ENCODE measurements at places on chromosomes 5 and 9.
A peak's percentile ranks its signal among the peaks of the same experiment; 100 is the strongest.

GRCh38 chr5:138874771-138875551 is at the start of gene LRRTM2:
Gene LRRTM2, minus strand, starts transcription at chr5:138875335. Its CDS starts 424 bp downstream, at chr5:138874911.
- DNase-seq, result no peak
- no peak within 1 kb of the TSS for H3K4me3 ChIP-seq
- H3K27me3 ChIP-seq, result no peaks in the 10 kb centered on the region
- H3K36me3 ChIP-seq, result no peaks in the 10 kb centered on the region
- peaks cover 44% of the 10 kb centered on the region for H3K4me1 ChIP-seq

DNA sequence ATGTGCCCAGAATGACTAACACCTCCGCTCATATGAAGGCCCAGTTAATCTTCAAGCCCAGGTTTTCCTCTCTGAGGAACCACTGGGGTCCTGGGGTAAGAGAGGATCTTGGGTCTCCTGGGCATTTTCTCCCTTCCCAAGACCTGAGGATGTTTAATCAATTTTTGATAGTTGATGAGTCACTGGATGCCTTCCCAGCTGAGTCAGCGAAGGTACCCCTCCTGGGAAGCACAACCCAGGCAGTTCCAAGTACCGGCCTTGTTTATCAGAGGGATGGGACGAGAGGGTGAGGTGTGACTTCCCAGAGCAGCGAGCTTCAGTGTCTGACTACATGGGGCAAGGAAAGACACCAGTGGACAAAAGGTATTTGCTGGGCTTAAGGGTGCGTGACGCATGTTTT is 119.6 kb upstream of the IL12B start:
- no peak overlapping the region for H3K27ac ChIP-seq
- H3K36me3 ChIP-seq, result no peaks in the 10 kb centered on the region
- H3K4me1 ChIP-seq, result peaks cover 16% of the 10 kb centered on the region
- no peak for DNase-seq

- DNase-seq, result no peak
- H3K27ac ChIP-seq, result no peak overlapping the region
- H3K4me1 ChIP-seq, result no peaks in the 10 kb centered on the region
- no peak overlapping the region for H3K4me3 ChIP-seq
- no peaks in the 10 kb centered on the region for H3K36me3 ChIP-seq
Measured at GRCh38 chr9:103680581-103680980, 413.5 kb upstream of the SMC2 start.

DNA sequence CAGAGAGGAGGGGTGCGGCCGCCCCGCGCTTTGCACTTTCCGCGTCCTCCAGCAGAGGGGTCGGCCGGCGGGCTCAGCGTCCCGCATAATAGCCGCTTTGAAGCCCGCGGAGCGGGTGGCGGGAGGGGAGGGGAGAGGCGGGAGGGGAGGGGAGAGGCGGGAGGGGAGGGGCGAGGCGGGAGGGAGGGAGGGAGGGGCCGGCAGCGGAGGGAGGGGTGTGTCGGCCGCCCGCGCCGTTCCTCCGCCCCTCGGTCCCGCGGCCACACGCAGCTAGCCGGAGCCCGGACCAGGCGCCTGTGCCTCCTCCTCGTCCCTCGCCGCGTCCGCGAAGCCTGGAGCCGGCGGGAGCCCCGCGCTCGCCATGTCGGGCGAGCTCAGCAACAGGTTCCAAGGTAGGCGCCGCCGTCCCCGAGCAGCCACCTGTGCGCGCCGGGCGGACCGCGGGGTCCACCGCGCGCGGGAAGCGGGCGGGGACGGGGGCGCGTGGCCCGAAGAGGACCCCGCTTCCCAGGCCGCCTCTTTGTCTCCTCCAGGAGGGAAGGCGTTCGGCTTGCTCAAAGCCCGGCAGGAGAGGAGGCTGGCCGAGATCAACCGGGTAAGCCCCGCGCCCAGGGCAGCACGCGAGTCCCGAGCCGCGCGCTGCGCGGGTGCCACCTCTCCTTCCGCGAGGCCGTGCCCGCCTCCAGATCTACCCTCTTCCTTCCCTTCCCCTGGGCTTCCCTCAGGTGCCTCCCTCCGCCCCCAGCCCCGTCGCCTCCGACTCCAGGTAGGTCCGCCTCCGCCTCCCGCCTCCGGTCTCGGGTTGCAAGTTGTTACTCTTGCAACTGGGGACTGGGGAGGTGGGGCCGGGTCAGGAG is at the start of gene AIF1L:
Gene AIF1L, plus strand, starts transcription at position 263 of the 857 bp plus-strand sequence. Its CDS starts 99 bp downstream, at position 362.
- peaks cover 6% of the 10 kb centered on the region for H3K4me1 ChIP-seq
- H3K27me3 ChIP-seq, result no peaks in the 10 kb centered on the region
- no peaks in the 10 kb centered on the region for H3K36me3 ChIP-seq
- H3K27ac ChIP-seq, result peak within 1 kb of the TSS; percentile 68
- peak within 1 kb of the TSS; percentile 55 for H3K4me3 ChIP-seq

- H3K27me3 ChIP-seq, result peaks cover 7% of the 10 kb centered on the region
- no peak for DNase-seq
- no peak overlapping the region for H3K27ac ChIP-seq
- no peaks in the 10 kb centered on the region for H3K4me1 ChIP-seq
- no peaks in the 10 kb centered on the region for H3K36me3 ChIP-seq
- no peak overlapping the region for H3K4me3 ChIP-seq
Measured at GRCh38 chr5:142175461-142176142, 67.0 kb downstream of the NDFIP1 start.

DNA sequence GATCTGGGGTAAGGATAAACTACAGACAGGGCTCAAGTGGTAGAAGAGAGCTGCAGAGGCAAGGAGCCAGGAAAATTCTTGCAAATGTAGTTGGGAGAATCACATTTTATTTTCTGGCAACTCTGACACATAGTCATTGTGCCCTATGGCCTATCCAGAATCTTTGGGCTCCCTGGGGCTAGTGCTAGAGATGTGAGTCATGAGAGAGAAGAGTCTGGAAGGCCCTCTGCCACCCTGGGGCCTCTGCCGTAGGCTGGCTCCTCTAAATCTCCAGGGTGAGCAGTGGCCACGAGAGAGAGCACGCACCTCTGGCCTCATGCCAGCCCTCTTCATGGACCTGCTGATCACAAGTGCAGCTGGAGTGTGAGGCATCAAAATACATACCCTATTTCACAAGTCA is 74.3 kb upstream of the SSBP2 start:
- no peak overlapping the region for H3K4me3 ChIP-seq
- H3K36me3 ChIP-seq, result no peaks in the 10 kb centered on the region
- no peak for DNase-seq

DNA sequence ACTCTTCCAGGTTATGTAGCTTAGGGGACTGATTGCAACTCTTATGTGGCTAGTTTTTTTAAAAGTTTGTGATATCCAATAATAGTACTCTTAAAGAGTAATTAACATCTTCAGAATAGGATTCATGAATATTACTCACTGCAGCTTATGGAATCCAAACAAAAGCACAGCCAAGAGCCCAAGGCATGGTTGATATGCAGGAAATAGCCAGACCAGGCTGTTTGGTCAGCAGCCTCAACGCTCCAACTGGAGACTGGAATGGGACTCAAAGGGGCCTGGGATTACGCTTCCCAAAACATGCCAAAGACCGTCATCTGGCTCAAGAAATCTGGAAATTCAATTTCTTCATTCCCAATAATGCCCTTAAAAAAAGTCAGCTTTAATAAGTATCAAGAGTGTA is 268.6 kb downstream of the SEC61B start:
- H3K27ac ChIP-seq, result peak overlapping the region; percentile 21
- H3K36me3 ChIP-seq, result no peaks in the 10 kb centered on the region
- no peaks in the 10 kb centered on the region for H3K4me1 ChIP-seq

GRCh38 chr9:118533850-118534249 is 829.6 kb downstream of the TLR4 start:
- H3K4me1 ChIP-seq, result no peaks in the 10 kb centered on the region
- no peak for DNase-seq
- H3K36me3 ChIP-seq, result no peaks in the 10 kb centered on the region
- H3K27ac ChIP-seq, result no peak overlapping the region
- H3K27me3 ChIP-seq, result no peaks in the 10 kb centered on the region

DNA sequence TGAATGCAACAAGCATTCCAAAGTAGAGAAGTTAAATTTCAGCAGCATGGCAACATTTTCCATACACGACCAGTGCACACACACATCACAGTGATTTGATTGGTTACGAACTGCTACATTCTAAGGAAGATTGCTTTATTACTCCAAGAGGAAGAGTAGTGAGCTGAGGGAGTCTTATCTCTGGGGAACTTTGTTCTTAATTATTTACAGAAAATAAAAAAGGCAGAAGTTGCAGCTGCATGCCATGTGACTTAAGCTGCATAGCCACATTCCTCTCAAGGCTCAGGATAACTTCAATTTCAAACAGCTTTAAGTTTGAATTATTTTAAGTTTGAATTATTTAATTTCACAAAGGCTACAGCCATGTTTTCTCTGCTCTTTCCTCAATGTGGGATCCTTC is 71.6 kb upstream of the HSPB3 start:
- no peaks in the 10 kb centered on the region for H3K27me3 ChIP-seq
- H3K27ac ChIP-seq, result no peak overlapping the region
- DNase-seq, result no peak
- H3K4me3 ChIP-seq, result no peak overlapping the region
- H3K4me1 ChIP-seq, result peaks cover 4% of the 10 kb centered on the region

DNA sequence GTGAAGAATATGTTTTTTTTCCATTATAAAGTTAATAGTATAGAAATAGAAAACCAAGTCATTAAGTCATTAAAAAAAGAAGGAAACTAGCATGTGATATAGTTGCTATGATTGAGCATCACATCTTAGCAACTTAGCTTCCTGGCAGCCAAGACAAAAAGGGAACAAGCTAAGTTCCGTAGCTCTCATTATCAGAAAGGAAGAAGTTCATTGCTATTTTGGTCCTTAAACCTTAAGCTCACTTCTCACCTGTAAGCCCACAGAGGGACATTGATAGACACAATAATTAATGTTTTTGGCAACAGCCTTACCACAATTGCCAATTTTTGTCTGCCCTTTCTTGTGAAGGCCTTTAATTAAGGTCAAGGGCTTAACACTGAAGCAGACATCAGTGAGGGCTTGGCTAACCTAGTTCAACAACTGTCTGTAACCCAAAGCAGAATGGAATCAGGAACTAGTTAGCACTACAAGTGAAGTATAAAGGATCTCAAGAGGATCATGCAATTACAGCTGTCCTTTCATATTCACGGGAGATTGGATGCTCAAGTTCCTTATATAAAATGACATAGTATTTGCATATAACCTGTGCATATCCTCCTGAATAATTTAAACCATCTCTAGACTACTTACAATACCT is 24.0 kb upstream of the KLF4 start:
- no peaks in the 10 kb centered on the region for H3K27me3 ChIP-seq
- H3K27ac ChIP-seq, result no peak overlapping the region
- no peaks in the 10 kb centered on the region for H3K36me3 ChIP-seq

DNA sequence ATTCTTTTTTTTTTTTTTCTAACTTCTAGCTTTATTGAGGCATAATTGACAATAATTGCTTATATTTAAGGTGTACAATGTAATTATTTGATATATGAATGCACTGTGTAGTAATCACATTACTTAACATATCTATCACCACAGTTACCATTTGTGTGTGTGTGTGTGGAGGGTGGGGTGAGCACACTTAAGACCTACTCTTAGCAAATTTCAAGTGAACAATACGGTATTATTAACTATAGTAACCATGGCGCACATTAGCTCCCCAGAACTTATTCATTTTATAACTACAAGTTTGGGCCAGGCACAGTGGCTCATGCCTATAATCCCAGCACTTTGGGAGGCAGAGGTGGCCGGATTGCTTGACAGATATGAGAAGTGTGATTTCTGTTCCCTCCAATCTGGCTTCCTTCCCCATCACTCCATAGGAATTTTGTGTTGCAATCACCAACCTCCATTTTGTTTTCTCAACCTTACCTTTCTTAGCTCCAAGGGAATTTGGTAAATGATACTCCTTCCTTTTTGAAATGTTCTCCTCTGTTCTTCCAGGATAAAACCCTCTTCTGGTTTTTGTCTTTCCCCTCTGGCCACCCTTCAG is 14.9 kb downstream of the TXN start:
- H3K27ac ChIP-seq, result no peak overlapping the region
- peaks cover 7% of the 10 kb centered on the region for H3K36me3 ChIP-seq
- DNase-seq, result no peak

DNA sequence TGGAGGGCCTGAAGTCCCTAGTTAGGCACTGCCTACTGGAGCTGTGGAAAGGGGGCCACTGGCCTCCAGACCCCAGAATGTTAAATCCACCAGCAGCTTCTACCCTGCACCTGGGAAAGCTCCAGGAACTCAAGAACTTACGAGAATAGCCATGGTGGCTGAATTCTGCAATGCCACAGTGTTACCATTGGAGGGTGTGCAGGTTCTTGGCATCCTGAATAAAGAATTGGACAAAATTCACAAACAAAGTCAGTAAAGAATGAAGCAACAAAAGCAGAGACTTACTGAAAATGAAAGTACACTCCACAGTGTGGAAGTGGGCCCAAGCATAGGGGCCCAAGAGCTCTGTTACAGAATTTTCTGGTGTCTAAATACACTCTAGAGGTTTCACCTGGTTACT is 107.0 kb downstream of the PRDM9 start:
- no peak overlapping the region for H3K27ac ChIP-seq
- H3K4me1 ChIP-seq, result no peaks in the 10 kb centered on the region
- no peaks in the 10 kb centered on the region for H3K36me3 ChIP-seq
- no peak overlapping the region for H3K4me3 ChIP-seq
- H3K27me3 ChIP-seq, result no peaks in the 10 kb centered on the region

GRCh38 chr5:98940581-98940980 is 11.8 kb upstream of the CHD1 start:
- peaks cover 32% of the 10 kb centered on the region for H3K4me1 ChIP-seq
- no peaks in the 10 kb centered on the region for H3K27me3 ChIP-seq
- no peak overlapping the region for H3K27ac ChIP-seq
- no peak for DNase-seq
- H3K4me3 ChIP-seq, result no peak overlapping the region

- no peaks in the 10 kb centered on the region for H3K4me1 ChIP-seq
- H3K36me3 ChIP-seq, result no peaks in the 10 kb centered on the region
- no peak overlapping the region for H3K4me3 ChIP-seq
- H3K27me3 ChIP-seq, result no peaks in the 10 kb centered on the region
- H3K27ac ChIP-seq, result no peak overlapping the region
Measured at GRCh38 chr5:6419340-6419852, 29.3 kb upstream of the UBE2QL1 start.

GRCh38 chr5:55982957-55983381 is 11.8 kb downstream of the IL6ST start:
- H3K27me3 ChIP-seq, result no peaks in the 10 kb centered on the region
- no peak overlapping the region for H3K4me3 ChIP-seq
- no peak for DNase-seq
- no peak overlapping the region for H3K27ac ChIP-seq
- H3K36me3 ChIP-seq, result no peaks in the 10 kb centered on the region

DNA sequence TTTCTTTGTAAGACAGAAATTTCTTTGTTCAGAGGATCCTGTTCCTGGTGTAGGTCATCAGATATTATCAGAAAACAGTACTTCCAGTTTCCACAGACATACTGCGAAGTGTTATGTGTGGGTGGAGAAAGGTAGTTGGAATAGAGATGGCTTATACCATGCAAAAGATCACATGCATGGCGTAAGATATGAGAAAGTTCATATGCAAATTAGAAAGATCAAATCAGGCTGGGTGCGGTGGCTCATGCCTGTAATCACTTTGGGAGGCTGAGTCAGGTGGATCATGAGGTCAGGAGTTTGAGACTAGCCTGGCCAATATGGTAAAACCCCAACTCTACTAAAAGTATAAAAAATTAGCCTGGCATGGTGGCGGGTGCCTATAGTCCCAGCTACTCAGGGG is 65.2 kb upstream of the GLIS3 start:
- DNase-seq, result no peak
- H3K4me1 ChIP-seq, result no peaks in the 10 kb centered on the region
- H3K27me3 ChIP-seq, result no peaks in the 10 kb centered on the region
- no peak overlapping the region for H3K27ac ChIP-seq
- no peaks in the 10 kb centered on the region for H3K36me3 ChIP-seq

- H3K4me3 ChIP-seq, result no peak overlapping the region
- no peak for DNase-seq
- no peaks in the 10 kb centered on the region for H3K36me3 ChIP-seq
- H3K27me3 ChIP-seq, result no peaks in the 10 kb centered on the region
- no peaks in the 10 kb centered on the region for H3K4me1 ChIP-seq
- H3K27ac ChIP-seq, result no peak overlapping the region
Measured at GRCh38 chr5:104431002-104431620, 868.5 kb upstream of the NUDT12 start.
